ENCODE measurements at places on chromosomes 4 and X.

DNA sequence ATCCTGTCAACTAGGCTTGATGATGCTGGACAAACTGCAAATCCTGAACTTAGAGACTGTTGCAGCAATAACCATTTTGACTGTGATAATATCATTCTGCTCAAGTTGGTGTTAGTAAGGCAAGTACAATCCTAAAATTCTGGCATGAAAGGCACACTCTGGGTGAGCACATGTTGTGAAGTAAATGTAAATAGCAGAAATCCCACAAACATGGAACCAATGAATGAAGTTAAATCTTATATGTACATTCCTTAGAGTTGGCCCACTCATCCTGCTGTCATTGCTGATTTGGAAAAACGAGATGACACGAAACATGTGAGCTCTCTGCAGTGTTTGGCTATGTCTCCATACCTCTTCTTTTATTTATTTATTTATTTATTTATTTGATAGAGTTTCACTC is 21.0 kb downstream of the RBM47 start:
- DNase-seq, result no peak

GRCh38 chrX:68666580-68666979 is 19.1 kb downstream of the STARD8 start:
- DNase-seq, result no peak

GRCh38 chr4:52099860-52100461 is 48.9 kb downstream of the SPATA18 start:
- DNase-seq, result no peak

GRCh38 chr4:8919651-8920288 is 48.1 kb upstream of the HMX1 start:
- no peak for DNase-seq

GRCh38 chrX:39477762-39478120 is 620.0 kb downstream of the BCOR start:
- DNase-seq, result no peak

GRCh38 chrX:46579250-46579649 is 5.7 kb downstream of the CHST7 start:
- no peak for DNase-seq

DNA sequence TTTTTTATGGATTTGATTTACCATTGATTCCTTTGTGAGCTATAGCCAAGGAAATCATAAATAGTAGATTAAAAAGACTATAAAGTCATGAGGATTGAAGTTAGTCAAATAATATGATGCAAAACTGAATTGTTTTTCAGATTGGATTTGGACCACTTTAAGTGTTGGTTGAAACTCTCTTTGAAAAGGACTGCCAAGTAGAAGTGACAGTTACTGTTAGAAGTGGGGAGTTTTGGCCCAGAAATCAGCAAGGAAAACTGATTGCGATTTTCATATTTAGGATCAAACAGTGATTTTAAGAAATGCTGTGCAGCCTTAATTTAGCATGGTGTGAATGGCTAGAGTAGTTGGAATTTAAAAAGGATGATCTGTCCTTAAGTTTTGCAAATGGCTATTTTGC is 4.9 kb downstream of the ADGRL3 start:
- DNase-seq, result no peak

DNA sequence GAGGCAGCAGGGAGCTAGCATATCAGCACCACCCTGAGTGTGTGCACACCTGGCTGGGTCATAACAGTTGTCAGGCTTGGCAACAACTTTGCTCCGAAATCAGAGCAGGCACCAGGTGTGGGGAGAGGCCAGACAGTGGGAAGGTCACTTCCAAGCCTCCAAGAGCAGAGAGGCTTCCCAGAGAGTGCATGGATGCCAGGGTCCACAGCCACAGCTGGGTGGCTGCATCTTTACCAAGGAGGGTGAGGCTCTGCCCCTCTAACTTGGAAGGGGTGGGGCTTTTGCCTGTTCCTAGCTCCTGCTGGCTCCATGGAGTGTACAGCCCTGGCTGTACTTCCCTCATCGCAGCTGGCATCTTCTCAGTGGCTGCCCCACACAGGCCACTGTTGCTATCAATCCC is 322.4 kb downstream of the CCSER1 start:
- no peak for DNase-seq

DNA sequence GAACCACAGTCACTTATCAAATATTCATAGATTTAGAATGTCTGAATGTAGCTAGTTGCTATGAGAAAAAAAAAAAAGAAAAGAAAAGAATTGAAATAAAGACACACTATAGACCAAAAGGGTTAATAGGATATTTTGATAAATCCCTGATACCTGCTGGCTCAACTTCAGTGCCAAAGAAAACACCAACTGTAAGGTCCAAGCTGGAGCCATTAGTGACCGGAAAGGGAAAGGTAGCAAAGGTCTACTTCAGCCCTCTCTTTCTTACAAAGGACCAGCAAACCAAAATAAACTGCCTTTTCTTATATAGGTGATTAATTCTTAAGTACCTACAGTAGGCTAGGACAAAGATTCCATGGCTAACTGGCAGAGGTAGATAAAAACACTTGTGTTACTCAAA is 9.7 kb downstream of the CBR4 start:
- DNase-seq, result no peak

DNA sequence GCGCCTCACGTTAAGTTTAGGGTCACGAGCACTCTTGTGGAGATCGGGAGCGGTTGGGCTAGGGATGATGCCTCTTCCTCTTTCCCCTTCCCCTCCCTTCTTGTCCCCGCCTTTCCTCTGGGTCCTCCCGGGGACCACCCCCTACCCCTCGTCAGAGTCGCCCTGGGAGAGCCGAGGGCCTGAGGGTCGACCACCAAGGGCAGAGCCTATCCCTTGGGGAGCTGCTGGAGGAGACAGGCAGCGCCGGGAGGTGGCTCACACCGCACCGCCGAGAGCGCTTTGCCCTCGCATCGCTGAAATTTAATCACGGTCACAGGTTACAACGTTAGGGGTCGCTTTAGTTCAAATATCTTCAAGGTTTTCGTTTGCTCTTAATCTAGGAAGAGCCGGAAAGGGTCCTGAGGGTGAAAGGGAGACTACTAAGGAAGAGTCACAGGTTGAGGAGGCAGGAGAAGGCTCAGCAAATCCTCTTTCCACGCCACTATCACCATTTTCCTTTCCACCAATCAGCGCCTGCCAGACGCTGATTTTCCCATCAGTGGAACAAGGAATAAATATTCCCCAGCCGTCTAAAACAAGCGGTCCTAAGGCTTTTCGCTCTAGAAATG is 528 bp upstream of the SNCA start:
- no peak for DNase-seq

GRCh38 chr4:78553529-78554060 is 2.0 kb downstream of the ANXA3 start:
- no peak for DNase-seq

DNA sequence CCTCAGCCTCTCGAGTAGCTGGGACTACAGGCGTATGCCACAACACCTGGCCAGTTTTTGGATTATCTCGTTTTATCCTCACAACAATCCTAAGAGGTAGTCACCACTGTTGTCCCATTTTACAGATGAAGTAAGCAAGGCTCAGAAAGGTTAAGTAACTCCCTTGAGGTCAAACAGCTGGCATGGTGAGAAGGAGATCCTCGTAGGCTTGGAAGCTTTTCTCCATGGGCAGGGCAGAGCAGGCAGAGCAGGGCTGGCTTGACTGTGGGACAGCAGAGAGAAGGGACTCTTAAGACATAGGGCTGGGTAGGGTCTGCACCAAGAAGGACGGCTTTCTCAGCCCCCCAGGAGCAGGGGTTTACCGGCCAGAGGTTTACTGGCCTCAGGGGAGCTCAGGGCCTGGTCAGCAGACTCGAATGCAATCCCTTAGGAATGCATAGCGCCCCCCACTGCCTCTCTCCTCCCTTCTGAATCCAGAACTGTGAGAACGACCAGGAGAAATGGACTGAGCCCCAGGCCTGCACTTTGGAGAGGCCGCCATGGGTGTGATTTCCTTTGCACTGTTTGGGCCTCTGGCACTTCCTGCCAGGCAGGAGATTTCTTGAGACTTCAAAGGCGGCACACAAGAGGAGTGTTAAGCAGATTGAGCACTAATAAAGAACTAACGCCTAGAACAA is 14.0 kb upstream of the CDKN2AIP start:
- no peak for DNase-seq

- DNase-seq, result no peak
These were observed 128.7 kb downstream of the WDFY3 start for GRCh38 chr4:84837751-84838150.

GRCh38 chr4:80243274-80244018 is 23.0 kb upstream of the FGF5 start:
- DNase-seq, result no peak

DNA sequence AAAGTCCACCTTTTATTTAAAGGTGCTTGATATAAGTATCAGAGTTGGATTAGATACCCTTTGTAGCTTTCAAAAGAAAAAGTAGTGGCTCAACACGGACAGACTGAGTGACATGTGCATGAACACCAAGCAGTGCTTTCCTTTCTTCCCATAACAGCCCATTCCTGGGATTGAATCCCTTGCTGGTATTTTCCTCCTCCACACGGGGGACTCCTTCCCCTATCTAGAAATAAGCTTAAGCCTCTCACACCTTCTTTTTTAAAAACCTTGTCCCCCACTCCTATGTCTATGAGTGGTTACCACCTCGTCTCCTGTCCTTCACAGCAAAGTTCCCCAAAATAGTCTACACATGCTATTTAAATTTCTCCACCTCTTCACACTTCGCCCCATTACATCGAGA is 5.1 kb downstream of the AP1S2 start:
- no peak for DNase-seq

DNA sequence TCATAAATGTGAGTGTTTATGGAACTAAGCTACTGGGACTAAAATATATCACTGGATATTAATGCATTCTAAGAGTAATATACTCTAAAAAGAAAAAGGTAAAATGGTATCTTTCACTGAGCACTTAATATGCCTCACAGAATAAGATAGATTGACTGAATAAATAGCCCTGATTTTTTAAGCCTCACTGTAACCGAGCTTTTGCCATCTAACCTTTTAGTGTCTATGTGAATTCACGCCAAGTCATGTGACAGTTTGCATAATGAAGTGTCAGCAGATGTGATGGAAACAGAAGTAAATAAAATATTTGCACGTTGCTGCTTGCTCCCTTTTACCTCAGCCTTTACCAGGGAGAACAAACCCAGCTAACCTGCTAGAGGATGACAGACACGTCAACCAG is 119.7 kb upstream of the NWD2 start:
- no peak for DNase-seq

- no peak for DNase-seq
These were observed 763 bp downstream of the PYURF start for GRCh38 chr4:88522702-88523324.

DNA sequence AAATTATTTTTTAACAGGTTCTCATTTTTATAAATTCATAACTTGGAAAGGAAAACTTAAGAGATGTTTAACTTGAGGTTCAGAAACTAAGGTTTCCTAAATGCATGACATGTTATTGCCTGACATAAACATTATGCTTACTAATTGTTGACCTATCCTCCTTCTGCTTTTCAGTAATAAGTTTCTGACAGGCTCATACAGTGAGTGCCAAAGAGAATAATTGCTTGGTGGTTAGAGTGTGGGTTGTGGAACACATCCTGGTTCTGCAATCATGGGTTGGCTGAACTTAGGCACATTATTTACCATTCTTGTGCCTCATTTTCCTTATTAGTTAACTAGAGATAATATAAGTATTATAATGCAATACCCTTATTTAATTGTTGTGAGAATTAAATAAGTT is 56.5 kb downstream of the BMPR1B start:
- DNase-seq, result no peak

- no peak for DNase-seq
These were observed 6.6 kb downstream of the IBSP start for GRCh38 chr4:87805971-87806370.

- no peak for DNase-seq
These were observed 114.9 kb downstream of the SHISA3 start for GRCh38 chr4:42512226-42512625.

- DNase-seq, result no peak
These were observed 5.6 kb upstream of the TEC start for GRCh38 chr4:48275247-48275646.

- DNase-seq, result no peak
These were observed 16.3 kb upstream of the IDS start for GRCh38 chrX:149521438-149521837.

DNA sequence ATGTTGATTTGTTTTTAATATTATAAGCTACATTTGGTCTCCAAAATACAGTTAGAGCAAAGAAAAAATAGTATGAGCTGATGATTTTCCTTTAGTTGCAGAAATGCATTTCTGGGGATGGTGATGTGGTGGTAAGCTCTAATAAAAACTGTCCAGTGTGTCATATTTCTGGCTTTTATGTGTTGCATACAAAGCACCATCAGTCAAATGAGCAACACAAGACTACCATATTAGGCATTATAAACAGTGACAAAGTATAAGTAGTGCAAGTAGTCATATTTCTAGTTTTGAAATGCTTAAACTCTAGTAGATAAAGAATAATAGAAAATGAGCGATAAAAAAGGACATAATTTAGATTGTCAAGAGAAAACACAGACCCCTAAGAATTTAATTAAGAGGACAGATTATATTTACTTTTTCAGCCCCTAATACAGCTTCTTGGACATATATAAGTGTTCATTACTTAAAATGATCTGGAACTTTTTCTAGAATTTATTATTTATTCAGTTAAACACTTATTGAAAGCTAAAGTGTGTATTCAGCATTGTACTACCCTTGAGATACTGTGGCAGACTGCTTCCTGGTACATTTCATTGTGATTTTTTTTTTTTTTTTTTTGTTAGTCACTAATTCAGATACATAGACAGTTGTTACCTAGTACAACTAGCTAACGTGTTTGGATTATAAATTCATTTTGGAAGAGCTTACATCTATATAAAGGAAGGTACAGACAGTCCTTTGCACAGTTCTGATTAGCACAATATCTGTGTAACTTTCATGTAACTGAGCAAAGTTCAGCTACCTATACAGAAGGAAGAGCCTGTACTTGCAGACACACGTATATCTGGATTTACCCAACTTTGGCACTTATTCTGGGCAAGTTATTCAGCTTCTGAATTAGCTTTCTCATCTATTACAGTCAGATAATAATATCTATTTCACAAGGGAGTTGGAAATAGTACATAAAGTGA is 22.3 kb downstream of the RAP1GDS1 start:
- DNase-seq, result no peak

GRCh38 chr4:189185810-189186432 is 754.8 kb upstream of the FRG1 start:
- DNase-seq, result no peak

GRCh38 chr4:683982-684622 is 4.8 kb downstream of the SLC49A3 start:
- no peak for DNase-seq

DNA sequence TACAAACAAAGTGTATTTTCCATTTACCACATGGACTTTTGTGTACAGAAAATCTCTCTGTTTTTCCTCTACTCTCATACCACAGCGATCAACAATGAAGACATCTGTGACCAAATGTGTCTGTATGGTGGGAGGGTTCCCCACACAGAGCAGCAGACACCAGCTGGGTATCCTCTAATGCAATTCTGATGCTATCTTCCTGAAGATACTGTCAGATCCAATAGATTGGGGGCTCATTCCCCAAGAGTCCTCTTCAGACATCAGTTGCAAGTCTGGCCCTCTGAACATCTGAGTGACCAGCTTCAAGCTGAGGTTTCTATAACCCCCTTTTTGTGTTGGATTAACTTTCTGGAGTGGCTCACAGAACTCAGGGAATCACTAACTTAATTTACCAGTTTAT is 659.4 kb downstream of the CCSER1 start:
- no peak for DNase-seq
